Bronchial epithelial cell (primary cell): ENCODE measurements at places on chromosomes 5 and 9.

GRCh38 chr5:58056546-58056945 lies 403.3 kb downstream of the PLK2 start:
- no peak for DNase-seq

DNA sequence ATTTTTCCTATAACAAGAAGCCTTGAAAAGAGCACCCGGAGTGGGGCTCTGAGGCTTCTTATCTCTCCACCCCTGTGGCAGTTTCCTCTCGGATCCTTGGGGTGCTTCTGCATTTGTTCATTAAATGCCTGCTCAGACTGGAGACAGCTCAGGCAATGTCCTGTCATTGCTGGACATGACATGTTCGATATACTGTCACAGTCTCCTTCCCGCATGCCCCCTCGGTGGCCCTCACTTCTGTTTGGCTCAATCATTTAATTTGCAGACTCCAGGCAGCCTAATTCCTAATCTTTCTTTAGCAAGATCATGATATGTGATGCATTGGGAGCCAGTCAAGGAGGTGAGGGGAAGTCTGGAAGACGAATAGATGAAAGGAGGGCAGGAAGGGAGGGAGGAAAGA lies 37.5 kb upstream of the CPEB4 start:
- DNase-seq = no peak

GRCh38 chr5:50962934-50963872 lies 296.8 kb downstream of the PARP8 start:
- peak; percentile 38 for DNase-seq

GRCh38 chr9:133477992-133478850 lies 678 bp downstream of the SLC2A6 start:
- DNase-seq = peak; percentile 23

GRCh38 chr9:84140535-84141101 lies 160.0 kb downstream of the RMI1 start:
- DNase-seq = no peak

- DNase-seq = no peak
Measured at GRCh38 chr5:2335125-2335732, 416.2 kb downstream of the IRX2 start.

DNA sequence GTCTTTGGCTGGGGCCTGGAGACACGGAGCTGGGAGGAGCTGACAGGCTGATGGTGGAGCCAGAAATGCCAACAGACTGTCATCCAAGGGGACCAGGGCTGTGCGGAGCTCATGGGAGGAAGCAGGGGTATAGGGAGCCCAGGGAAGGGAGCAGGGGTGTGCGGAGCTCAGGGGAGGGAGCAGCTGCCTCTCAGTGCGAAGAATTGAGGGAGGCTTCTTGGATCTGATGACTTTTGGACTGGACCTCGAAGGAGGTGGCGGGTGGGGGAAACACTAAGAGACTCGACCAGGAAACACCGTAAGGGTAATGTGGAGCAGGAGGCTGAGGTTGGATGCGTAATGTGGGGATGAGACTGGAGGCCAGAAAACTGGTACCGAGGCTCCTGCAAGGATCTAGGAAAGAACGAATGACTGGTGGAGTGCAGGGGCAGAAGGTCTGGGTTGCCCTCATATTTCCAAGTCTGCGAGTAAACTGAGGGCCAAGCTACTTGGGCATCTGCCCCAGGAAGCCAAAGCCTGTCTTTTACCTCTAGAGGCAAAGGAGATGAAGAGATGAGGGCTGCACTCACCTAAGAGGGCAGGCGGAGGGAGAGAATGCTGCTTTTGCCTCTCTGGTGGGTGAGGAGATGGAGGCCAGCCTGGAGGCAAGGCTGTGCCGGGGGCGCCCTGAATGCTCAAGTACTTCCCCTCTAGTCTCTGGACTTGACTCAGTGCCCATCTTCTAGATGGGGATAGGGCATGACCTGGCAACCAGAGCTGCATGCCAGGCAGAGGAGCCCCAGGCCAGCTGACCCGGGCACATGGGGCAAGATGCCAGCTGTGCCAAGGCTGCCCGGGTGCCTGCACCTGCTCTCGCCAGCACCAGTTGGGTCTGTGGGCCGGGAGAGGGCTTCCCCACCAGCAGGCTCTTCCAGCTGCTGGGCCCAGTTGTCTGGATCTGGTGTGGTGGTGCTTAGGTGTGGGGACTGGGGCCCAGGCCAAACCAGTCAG lies 2.3 kb downstream of the PTGS1 start:
- DNase-seq = no peak
